Hematopoietic multipotent progenitor cell treated with erythropoietin and hydrocortisone succinate and interleukin-3 and kit ligand, for 4 days (in vitro differentiated cells): ENCODE measurements at places on chromosomes 5 and 9.

DNA sequence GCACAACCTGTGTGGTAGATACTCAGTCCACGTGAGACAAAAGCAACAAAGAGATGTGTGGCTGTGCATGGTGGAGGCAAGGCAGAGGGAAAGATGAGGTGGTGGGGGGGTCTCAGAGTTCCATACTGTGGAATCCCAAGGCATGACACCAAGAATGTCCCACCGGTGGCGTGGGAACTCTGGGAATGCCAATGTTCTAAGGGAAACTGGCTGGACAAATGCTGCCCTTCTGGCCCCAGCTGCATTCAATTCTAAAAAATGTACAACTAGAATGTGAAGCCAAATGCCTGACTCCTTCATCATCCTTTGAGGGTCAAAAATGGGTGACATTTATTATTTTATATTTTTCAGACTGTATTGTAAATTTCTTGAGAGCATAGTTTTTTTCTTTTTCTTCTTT lies 58.2 kb upstream of the EQTN start:
- DNase-seq: no peak

DNA sequence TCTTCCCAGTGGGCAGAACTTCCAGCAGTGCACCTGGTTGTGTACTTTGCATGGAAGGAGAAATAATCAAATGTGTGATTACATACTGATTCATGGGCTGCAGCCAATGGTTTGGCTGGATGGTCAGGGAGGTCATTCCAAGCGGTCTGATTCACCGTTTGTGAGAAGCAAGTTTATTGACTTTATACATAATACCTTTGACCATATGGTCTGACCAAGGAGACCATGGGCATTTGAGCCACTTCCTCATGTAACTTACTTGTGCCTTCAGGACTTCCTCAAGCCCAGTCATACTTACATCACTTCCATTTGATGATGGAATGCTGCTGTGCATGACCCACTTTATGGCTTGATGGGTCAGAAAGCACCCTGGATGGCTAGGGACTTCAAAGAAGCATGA lies 41.1 kb downstream of the DAP start:
- DNase-seq: no peak

DNA sequence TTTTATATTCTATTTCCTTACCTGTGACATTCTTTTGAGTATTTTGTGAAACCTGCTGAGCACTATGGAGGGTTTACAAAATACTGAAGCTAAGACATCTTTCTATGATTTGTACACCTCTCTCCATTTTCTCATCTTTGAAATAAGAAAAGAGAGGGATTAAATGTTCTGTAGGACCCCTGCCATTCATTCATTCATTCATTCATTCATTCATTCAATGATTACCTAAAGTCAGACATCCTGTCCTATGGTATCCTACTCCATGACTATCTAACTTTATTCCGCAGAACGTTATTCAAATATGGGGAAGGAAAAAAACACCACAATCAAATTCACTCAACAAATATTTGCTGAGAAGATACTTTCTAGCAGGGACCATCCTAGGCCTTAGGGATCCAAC lies 51.4 kb downstream of the AP3B1 start:
- no peak for DNase-seq

DNA sequence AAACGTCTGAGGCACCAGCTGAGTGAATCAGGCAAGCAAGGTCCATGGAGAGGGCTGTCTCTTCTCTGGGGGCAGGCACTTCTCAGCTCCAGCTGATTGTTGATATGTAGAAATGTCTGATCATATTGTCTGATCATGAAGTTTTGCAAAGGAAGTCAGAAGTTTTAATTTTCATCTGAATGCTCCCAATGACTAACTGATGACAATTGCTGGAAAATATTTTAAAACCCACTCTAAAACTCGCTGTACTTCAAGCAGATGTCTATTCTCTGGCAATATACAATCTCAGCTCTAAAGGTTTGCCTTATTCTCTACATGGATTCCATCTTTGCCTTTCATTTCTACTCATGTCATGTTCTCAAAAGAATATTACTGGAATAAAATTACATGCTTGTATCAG lies 12.7 kb downstream of the PLK2 start:
- DNase-seq: no peak

- DNase-seq: no peak
Observed at GRCh38 chr9:89716559-89716958, 111.7 kb downstream of the GADD45G start.

DNA sequence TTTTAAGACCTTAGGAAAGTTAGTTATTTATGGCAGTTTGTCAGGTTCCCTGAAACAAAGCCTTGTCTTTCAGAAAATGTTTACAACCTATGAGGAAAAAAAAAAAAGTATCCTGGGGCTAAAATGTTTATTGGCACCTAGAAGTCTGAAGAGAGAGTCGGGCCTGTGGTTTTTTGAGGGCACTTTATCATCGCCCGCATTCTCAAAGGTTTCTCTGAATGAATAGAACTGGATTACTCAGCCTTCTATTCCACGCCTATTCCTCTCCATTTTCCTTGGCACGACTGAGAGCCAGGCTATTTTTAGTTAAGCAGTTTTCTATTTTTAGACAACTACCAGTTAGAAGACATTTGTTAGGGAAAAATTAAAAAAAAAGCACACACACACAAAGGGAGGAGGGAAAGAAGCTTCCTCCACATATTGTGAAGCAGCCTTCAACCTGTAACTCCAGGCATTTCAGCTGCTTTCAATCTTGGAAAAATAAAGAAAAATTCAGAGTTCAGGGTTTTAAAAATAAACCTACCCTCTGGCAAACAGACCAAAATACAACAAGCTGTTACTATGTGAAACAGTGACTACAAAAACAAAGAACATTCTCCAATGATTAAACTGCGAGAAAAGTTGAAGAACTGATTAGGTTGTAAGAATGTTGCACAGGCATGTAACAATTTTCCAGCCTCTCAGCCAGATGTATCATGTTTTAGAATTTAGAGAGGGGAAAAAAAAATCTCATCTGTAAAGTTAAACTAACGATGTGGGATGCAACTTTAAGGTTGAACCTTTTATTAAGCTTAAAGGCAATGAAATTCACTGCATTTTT lies 97.0 kb downstream of the MEF2C start:
- peak; percentile 75 for DNase-seq

- DNase-seq: no peak
Observed at GRCh38 chr5:80565330-80565729, 4.8 kb downstream of the ANKRD34B start.

- no peak for DNase-seq
Observed at GRCh38 chr5:75331-76320, 16.3 kb upstream of the PLEKHG4B start.
